ENCODE measurements at places on chromosomes 6 and 20.

GRCh38 chr6:29678114-29678513 lies 2.8 kb downstream of the ZFP57 start:
- no peak for DNase-seq

DNA sequence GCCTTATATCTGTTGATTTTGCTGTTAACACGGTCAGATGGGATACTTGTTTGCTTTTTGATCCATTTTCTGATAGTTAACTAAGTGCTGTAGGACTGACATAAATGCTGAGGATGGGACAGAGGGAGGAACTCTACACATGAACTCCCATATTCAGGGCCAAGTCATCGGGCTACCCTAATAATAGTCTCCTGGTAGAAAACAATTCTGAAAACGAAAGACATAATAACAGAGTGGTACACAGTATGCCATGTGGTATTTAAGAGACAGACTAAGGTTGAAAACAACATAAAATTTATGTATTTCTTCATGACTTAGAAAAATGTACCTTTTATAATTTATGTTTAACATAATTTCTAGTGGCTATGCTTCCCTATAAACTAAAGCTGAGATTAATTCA lies 12.0 kb downstream of the ID4 start:
- DNase-seq: no peak

GRCh38 chr6:144064402-144065212 lies 30.8 kb downstream of the SF3B5 start:
- no peak for DNase-seq

GRCh38 chr20:37880726-37881591 lies 22.0 kb upstream of the VSTM2L start:
- no peak for DNase-seq

DNA sequence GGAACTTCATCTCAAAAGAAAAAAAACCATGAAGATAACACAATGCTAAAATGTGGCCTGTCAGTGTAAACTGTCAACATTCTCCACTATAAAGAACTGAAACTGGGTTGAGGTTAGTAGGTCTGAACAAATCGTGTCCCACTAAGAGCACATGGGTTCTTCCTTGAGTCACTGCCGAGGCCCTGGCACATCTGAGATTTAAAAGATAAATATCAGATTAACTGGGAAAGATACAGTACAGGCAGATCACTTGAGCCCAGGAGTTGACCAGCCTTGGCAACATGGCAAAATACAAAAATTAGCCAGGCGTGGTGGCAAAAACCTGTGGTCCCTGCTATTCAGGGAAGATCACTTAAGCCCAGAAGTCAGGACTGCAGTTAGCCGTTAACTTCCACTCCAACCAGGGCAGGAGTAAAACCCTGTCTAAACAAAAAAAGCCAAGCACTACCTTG lies 5.6 kb downstream of the EEF1A1 start:
- DNase-seq: no peak

DNA sequence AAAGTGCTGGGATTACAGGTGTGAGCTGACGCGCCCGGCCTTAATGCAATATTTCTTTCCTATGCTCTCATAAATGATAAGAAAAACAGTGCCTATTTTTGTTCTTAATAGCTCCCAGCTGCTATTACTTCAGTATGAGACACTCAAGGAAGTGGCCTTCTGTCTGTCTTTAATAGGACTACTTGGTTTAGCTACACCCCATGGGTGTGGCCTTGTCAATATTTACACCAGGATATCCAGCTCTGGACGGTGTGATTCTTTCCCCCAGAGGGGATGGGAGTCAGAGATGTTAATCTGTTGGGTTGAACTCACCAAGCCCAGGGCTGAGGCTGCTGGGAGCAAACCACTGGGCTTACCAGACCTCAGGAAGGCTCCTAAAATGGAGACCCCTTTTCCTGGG lies 134.2 kb downstream of the CEP57L1 start:
- no peak for DNase-seq

- DNase-seq: no peak
Observed at GRCh38 chr6:108209738-108210137, 43.9 kb downstream of the NR2E1 start.

DNA sequence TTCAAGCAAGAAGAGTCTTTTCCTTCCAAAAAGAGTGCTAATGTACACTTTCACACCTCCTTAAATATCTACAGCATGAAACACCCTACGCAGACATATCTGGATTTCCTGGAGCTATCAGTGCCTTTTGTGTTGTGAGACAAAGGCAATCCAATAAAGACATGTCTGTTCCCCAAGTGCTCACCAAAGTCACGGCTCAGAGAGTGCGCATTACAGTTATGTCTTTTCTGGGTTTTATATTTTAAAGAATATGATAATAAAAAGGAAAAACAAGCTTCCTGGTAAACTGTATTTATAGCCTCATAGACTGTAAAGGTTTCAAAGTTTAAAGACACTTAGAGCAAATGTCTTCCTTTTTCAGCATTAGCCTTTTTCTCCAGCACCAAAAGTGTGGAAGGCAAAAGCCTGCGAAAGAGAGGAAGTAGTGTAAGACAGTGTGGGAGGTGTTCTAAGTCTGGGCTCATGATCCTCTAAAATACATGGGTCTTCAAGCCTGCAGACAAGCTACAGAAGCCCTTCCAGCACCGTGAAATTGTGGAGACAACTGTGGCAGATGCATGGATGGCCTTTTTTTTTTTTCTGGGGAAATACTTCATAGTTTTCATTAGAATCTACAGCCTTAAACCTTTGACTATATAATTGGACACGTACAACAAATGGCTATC lies 135.0 kb upstream of the SLC35B3 start:
- no peak for DNase-seq

- no peak for DNase-seq
Observed at GRCh38 chr6:4804095-4804494, 27.9 kb downstream of the CDYL start.
